ENCODE measurements at places on chromosomes 3 and 15.

- DNase-seq: no peak
Observed at GRCh38 chr3:105747060-105747541, 121.7 kb downstream of the CBLB start.

- DNase-seq: no peak
Observed at GRCh38 chr3:29285471-29286071, 4.7 kb downstream of the RBMS3 start.

GRCh38 chr15:65088643-65089021 lies 12.1 kb downstream of the KBTBD13 start:
- DNase-seq: no peak

- DNase-seq: no peak
Observed at GRCh38 chr3:150377601-150378300, 30.3 kb upstream of the TSC22D2 start.

GRCh38 chr3:31356941-31357340 lies 175.8 kb upstream of the STT3B start:
- DNase-seq: no peak

- no peak for DNase-seq
Observed at GRCh38 chr15:101710806-101711205, 13.5 kb downstream of the TARS3 start.

- DNase-seq: no peak
Observed at GRCh38 chr15:42046597-42046996, 25.8 kb upstream of the PLA2G4E start.

DNA sequence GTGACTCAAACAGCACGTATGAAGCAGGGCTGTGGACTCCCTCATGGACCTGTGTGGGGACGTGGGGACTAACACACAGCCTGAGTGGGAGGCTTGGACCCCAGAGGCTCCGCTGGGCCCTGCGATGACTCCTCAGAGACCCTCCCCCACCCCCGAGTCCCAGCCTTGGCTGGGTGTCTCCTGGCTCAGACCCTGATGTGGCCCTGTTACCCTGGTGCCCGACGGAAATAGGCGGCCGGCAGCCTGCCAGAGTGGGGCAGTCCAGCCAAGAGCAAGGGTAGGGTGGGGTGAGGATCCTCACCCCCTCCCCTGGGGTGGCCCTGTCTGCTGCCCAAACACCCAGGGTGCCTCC lies 15.3 kb downstream of the TNK2 start:
- DNase-seq: no peak

GRCh38 chr3:156217674-156218352 lies 97.4 kb downstream of the KCNAB1 start:
- DNase-seq: no peak

- DNase-seq: no peak
Observed at GRCh38 chr15:52440414-52440813, 88.3 kb downstream of the MYO5A start.

- no peak for DNase-seq
Observed at GRCh38 chr15:77985031-77985930, 92.2 kb downstream of the TBC1D2B start.
